T-helper 22 cell (primary cell): ENCODE measurements at places on chromosomes 3 and 15.
A peak's percentile ranks its signal among the peaks of the same experiment; 100 is the strongest.

GRCh38 chr3:114686621-114687020, 392.8 kb downstream of the TIGIT start:
- DNase-seq = no peak

DNA sequence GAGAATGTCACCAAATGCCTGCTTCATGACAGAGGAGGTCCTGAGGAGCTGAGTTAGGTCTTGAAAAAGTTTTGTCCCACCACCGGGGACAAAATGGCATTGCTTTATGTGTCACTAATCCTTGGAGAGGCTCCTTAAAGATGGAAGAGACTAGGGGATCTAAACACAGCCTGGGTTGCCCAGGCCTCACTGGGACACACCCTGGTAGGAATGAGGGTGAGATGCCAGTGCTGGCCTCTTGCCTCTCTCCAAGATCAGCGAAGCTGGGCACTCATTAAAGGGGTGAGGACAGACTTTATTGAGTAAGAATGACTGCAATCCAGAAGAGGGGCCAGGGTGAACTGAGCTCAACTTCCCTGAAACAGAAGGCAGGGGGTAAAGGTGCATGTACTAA, 58.5 kb upstream of the KLF13 start:
- no peak for DNase-seq

DNA sequence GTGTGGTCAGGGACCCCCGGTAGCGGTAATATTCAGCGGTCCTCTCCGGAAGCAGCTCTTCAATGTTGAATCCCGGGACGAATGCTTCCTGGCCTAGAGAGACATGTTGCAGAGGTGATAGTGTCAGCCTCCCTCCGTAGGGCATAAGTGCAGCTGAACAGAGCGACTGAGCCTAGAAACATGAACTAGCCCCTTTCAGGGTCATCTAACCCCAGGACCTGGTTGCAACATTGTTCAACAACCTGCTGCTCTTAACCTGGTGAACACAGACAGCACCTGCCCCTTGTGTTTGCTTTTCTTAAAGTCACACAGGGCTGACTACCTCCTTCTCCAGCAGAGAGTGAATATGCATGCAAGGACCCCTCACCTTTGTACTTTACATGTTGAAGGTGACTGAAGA, 41.3 kb downstream of the CA12 start:
- DNase-seq = no peak

- DNase-seq = peak; percentile 52
Observed at GRCh38 chr3:48478626-48479555, 25.1 kb downstream of the SHISA5 start.

DNA sequence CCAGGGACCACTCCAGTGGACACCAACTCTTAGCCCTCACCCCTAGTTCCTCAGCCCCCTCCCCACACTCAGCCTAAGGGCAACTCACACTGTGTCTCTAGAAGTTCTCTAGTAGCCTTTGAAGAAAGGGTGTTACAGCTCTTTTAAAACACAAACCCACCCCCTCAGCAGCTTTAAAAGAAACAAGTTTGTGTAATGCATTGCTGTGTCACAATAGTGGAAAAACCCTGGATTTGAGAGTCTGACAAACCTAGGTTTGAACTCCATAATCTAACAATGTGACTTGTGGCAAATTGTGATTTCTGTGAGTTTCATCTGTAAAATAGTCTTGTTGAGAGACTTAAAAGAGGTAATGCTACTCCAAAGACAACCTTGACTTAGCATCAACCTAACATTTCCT, 54.0 kb downstream of the PLCH1 start:
- no peak for DNase-seq

- no peak for DNase-seq
Observed at GRCh38 chr3:177813322-177813721, 616.0 kb upstream of the TBL1XR1 start.

GRCh38 chr15:71599418-71600151, 210.8 kb upstream of the NR2E3 start:
- no peak for DNase-seq

DNA sequence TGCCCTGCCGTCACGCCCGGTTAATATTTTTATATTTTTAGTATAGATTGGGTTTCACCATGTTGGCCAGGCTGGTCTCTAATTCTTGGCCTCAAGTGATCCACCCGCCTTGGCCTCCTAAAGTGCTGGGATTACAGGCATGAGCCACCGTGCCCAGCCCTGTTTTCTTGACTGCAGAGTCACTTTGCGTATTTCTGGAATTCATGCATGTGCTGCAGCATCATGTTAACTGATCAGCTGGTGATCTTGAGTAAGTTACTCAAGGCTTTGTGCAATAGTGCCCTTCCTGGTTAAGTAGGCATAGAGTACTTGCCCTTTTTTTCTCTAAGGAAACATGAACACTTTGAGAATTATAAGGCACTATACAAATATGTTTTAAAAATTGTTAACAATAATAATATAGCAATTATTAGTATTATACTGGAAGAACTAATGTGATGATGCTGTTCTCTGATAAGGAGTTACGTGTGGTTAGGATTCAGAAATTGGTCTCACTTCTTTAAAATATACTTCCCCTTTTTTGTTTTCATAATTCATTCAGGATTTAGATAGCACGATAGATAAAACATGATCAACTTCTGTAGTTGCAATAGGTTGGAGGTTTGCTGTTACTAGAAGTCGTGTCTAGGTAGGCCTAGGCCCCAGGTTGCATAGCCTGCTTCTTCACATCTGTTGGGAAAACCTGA, 33.6 kb downstream of the GPR171 start:
- no peak for DNase-seq

DNA sequence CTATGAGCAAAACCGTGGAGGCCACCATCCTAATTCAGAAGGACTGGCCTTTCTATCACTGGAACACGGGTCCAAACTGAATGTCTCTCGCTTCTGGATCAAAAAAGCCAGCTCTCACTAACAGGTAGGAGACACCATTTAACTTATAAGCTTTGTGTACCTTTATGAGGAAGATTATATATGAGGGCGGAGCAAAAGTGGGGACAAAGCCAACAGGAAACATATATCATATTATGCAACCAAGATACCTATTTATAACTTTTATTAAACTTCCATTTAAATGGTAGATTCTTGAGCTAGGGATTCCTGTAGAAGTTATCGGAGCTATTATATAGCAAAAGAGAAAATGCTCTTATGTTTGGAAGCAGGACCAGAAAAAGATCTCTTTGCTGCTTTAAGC, 78.4 kb downstream of the IGF2BP2 start:
- no peak for DNase-seq

- no peak for DNase-seq
Observed at GRCh38 chr3:171528102-171528501, 67.9 kb upstream of the TNIK start.

DNA sequence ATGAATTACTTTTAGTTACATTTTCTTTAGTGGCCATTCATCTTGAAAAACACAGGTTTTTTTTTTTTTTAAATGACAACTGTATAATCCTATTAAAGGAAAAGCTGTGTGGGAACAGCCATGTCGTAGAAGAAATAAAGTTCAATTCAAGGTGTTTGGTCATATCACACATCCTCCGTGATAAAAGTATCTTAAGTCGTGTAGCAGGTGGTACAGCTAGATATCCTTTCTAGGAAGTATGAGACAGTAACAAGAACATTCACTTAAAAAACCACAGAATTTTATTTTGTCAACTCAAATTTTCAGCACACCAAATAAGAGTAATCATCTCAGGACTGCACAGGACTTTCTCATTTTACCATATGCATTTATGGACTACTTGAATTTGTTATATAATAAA, 16.1 kb downstream of the ZDHHC23 start:
- no peak for DNase-seq

- no peak for DNase-seq
Observed at GRCh38 chr3:14439501-14440167, 37.2 kb downstream of the SLC6A6 start.

GRCh38 chr15:53979051-53979788, 979 bp downstream of the UNC13C start:
- DNase-seq = no peak

- no peak for DNase-seq
Observed at GRCh38 chr15:56648311-56648710, 85.0 kb downstream of the ZNF280D start.

DNA sequence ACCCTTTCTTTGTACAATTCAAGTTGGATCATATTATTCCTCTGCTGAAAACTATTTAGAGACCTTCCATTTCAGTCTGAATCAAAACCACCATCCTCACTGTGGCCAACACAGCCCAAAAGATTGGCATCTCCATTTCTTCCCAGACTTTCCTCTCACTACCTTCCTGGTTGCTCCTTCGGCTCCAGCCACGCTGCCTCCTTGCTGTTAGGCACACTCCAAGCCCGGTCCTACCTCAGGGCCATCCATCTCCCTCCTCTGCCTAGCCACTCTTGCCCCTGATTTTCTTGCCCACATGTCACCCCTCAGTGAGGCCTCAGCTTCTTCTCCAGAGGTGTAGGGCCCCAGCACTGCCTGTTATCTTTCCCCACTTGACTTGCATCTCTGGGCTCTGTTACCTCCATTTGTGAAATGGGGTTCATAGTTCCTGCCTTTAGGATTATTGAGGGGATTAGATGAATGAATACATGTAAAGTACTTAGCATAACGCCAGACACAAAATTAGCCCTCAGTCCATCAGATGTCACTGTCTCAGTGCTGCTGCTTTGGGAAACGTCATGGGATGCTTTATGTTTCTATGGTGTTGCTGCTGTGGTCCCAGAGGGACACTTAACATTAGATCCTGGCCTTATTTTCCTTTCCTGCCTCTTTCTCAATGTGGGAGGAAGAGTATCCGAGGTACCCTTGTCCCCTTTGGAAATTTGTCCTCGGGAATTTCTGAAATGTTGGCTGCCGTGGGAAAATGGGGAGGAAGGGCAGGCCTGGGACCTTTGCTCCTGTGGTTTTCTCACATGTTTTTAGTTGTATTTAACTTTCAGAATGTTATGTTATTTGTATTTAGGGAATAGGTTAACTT, 31.3 kb downstream of the SNRK start:
- DNase-seq = no peak

DNA sequence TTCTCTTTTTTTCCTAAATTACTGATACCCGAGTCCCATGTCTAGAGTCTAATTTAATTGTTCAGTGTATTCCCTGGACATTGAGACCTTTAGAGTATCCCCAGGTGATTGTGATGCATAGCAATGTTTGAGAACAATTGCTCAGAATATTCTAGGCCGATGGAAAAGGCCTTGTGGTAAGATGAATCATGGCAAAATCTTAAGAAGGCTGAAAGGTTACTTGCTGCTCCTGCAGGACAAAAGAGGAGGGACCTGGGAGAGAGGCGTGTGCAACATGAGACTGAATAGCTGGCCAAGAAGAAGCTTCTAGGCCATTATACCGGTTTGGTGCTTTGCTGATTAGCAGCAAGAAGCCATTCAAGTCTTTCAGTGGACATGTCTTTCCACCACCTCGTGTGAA, 256.6 kb downstream of the ROBO2 start:
- no peak for DNase-seq

GRCh38 chr3:160217675-160218074, 7.5 kb upstream of the C3orf80 start:
- DNase-seq = no peak

DNA sequence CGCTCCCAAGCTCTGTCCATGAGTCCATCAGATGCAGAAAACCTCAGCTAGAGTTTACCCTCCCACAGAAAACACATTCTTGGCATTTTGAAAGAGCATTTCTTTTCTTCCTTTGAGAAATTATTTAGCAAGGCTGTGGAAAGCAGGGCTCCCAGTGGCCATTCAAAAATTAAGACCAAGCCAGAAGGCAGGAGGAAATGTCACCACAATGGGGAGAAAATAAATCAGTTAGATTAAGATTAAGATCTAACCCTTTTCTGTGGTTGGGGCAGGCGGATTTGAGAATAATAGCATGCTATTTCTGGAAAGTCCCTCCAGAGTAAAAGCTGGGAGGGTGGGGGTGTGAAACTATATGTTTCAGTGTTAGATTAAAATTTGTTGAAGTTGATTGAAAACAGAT, 20.2 kb downstream of the LRIG1 start:
- DNase-seq = peak; percentile 38

DNA sequence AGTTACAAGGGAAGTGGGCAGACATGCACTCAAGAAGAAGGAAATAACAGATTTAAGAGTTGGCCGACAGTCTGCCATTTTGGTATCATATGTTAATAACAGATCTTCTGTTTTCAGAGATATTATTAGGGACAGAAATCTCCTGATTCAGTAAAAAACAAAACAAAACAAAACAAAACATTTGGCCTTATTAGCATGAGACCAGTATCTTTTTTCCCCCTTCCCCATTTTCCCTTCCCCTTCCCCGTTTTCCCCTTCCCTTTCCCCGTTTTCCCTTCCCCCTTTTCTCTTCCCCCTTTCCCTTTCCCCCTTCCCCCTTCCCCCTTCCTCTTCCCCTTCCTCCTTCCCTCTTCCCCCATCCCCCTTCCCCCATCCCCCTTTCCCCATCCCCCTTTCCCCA, 39.4 kb downstream of the BBS4 start:
- no peak for DNase-seq

DNA sequence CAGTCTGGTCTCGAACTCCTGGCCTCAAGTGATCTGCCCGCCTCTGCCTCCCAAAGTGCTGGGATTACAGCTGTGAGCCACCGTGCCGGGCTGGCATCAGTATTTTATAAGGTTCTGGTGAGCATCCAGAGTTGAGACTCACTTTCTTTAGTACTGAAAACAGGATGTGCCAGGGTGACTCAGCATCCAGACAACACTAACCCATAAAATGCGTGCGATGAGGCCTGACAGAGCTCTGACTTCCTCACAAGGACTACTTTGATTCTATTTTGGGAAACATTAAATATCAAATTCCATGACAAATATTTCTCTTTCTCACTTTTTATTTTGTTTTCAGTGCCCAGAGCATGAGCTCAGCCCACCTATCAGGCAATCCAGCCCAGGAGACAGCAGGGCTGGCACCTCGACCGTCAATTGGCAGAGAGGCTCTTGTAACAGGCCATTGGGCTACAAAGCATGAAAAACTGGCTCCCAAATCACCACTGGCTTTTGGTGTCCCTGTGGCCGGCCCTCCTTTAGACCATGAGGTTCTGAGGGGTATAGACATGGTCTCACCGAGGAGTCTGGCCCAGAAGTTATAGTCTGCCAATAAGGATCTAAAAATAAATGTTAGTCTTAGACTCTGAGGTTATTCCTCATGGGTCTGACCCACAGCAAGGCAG, 75.0 kb downstream of the FEM1B start:
- DNase-seq = no peak

DNA sequence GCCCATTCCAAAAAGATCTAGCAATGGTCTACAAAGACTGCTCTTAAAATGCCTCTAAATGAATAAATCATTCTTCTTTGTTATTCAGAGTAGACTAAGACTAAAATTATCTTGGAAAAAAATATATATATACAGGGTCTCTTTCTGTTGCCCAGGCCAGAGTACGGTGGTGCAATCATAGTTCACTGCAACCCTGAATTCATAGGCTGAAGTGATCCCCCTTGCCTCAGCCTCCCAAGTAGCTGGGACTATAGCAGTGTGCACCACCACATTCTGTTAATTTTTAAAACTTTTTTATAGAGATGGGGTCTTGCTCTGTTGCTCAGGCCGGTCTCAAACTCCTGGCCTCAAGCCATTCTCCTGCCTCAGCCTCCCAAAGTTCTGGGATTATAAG, 18.7 kb downstream of the WWTR1 start:
- no peak for DNase-seq

- DNase-seq = no peak
Observed at GRCh38 chr15:40379853-40380252, 2.7 kb upstream of the KNSTRN start.
